Upper lobe of left lung (tissue), 6 donors: ENCODE measurements at places on chromosomes 12 and 14. TPM values are rescaled to one million over a fixed set of nuclear protein-coding genes. Genes with fewer than 3 reads are reported as not detected.
A peak's percentile ranks its signal among the peaks of the same experiment; 100 is the strongest.

DBX2 gene
- total RNA-seq, result not detected

DNA sequence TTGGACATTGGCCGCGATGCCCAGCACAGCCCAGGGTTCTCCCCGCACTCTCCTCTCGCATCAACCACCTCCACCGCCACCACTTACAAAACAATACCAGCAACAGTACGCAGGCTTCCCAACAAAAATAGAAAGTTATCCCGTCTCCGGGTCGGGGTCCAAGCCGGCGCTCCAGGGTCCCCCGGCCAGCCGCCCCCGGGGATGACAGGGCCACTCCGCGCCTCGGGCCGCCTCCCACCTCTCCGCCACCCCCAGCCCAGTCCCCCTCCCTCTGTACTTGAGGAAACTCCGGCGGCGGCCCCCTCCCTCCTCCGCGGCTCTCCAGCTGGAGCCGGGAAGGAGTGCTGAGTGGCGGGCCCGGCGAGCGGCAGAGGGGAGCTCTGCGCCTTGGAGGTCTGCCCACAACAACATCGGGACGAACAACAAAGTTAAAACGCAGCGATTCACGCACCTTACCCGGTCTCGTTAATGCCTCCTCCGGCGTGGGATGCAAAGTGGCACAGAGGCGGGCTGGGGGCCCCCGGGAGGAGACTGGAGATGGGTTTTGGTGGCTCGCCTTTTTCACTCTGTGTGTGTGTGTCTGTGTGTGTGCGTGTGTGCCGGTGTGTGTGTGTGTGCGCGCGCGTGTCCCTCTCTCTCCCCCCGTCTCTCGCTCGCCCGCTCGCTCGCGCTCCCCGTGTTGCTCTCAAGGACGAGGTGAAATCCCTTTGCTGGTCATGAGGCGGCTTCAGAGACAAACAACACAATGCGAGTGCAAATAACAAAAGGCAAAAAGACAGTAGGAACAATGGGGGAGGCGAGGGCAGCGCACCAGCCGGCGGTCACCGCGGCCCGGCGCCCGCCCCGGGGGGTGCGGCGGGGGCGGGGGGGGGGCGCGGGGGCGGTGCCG, 386.8 kb downstream of the BCAT1 start:
- DNase-seq, result peak; percentile 67

- no peak for DNase-seq
Measured at GRCh38 chr14:76769636-76770292, 8.5 kb downstream of the VASH1 start.

- no peak for DNase-seq
Measured at GRCh38 chr14:65948302-65948701, 535.8 kb downstream of the FUT8 start.

- no peak for DNase-seq
Measured at GRCh38 chr14:104938960-104939359, 14.3 kb downstream of the PLD4 start.

GRCh38 chr12:100266585-100266834, 369 bp downstream of the DEPDC4 start:
- DNase-seq, result no peak

- no peak for DNase-seq
Measured at GRCh38 chr12:89417246-89417977, 65.1 kb upstream of the DUSP6 start.

NTN4 gene
- total RNA-seq, result 115 TPM

GSG1 gene
- total RNA-seq, result not detected

DNA sequence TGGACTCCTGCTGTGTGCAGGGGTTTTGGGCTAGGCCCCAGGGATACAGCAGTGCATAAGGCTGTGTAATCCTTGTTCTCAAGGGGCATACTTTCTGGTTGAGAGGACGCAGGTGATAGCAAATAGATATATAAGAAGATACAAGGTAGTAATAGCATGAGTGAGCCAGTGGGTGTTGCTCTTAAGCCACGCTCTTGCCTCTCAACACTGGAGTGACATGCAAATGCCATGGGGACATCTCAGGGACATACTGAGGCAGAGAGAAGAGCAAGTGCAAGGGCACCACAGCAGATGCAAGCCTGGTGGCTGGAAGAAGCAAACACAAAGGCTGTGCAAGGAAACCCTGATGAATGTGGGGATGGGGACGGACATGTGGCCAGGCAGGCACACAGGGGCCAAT, 223.3 kb downstream of the CHST11 start:
- no peak for DNase-seq

DNA sequence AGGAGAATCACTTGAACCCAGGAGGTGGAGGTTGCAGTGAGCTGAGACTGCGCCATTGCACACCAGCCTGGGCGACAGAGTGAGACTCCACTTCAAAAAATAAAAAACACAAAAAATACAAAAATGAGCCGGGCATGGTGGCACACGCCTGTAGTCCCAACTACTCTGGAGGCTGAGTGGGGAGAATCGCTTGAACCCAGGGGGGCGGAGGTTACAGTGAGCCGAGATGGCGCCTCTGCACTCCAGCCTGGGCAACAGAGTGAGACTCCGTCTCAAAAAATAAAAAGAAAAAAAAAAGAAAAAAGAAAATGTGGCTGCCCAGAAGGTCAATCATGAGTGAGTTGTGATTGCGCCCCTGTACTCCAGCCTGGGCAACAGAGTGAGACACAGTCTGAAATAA, 9.2 kb downstream of the DNAJC22 start:
- no peak for DNase-seq

IAPP gene
- total RNA-seq, result not detected
